ENCODE measurements at places on chromosomes 3 and 15.
A peak's percentile ranks its signal among the peaks of the same experiment; 100 is the strongest.

DNA sequence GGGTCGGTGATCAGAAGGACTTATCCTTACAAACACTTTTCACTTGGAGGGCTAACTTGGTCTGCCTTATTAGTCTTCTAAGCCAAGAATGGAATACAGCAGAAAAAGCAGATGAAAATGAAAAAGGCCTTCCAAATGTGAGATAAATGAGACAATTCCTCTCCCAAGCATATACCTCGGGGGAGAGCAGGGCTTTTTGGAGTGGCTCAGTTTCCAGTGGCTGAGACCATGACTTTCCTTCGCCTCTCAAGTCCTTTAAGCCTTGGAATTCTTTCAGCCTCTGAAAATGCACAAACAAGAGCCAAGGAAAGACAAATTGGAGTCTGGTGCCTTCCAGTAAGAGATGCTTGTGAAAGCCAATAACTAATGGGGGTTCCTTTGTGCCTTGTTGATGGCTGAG, 130.9 kb downstream of the DTWD1 start:
- no peak for DNase-seq

DNA sequence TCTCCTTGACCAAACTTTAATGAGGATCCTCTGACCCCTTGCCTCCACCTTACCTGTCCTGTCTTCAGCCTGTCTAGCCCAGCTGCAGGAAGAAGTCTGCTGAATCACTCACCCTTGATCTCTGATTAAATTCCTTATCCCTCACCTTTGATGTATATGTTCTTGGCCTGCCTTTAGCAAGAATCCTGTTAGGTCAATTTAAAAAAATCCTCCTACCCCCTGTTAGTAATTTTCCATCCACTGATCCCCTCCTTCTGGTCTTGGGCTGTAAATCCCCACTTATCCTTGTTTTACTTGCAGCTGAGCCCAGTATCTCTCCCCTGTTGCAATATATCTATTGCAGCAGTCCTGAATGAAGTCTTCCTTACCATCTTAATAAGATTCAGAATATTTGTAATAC, 39.0 kb downstream of the MYH15 start:
- DNase-seq: no peak

GRCh38 chr3:111218615-111219014, 147.0 kb downstream of the NECTIN3 start:
- DNase-seq: no peak

DNA sequence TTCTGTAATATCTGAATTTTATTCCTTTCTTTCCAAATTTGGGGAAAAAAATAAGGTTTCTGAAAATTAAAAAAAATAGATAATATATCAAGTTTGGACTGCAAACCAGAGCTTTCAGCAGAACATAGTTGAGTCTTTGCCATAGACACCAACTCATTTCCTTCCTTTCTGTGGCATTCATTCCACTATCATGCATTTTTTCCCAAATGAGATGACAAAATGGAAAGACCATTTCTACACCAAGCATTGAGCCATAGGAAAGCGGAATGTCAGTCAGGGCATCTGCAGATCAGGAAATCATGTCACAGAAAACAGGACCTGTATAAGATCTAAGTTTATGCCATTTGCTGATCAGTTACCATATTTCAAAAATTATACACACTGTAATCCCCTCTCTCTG, 333.3 kb upstream of the THBS1 start:
- DNase-seq: no peak

DNA sequence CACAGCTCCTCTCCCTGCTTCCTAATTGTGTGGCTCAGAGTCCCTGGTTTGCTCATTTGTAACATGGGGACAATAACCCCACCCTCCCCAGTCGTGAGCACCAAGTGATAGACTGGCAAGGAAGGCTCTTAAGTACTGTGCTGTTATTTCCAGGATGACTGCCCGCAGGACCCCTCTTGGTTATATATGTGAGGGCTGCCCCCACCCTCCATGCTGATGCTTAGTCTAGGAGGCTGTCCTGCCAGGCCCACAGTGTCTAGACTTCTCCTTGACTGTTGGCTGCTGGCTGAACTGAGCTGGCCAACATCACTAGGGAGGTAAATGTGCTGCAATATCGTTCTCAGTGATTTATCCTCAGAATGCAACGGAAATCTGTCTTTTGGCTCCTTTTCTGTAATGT, 45.1 kb downstream of the RAB11A start:
- no peak for DNase-seq

DNA sequence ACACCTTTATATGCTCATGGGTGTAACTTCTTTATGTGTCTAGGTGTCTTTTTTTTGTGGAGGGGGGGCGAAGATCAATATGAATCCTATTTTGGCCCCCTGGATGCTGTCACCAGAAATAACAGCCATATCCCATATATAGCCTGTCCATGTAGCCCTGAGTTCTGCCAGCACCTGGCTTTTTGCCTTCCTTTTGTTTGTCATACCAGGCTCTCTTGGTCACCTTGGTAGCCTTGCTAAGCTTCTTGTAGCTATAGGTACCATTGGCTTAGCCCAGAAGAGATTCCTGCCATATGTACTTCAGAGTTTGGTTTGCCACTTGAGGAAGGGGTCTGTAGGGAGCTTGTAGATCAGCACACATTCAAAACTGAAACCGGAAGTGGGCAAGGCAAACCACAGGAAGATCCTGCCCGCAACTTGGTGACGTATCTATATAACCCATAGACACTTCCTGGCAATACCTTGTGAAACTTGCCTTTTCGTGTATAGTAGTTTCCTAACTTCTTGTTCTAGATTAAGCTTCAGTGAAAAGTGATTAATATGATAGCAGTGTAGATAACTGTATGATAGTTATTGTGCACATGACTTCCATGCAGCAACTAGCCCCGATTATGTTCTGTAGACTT, 11.9 kb downstream of the RASA2 start:
- peak; percentile 99 for DNase-seq
